ENCODE measurements at places on chromosomes 16 and 17.
A peak's percentile ranks its signal among the peaks of the same experiment; 100 is the strongest.

GRCh38 chr17:3658784-3659449 lies 9.5 kb downstream of the TAX1BP3 start:
- DNase-seq, result no peak

DNA sequence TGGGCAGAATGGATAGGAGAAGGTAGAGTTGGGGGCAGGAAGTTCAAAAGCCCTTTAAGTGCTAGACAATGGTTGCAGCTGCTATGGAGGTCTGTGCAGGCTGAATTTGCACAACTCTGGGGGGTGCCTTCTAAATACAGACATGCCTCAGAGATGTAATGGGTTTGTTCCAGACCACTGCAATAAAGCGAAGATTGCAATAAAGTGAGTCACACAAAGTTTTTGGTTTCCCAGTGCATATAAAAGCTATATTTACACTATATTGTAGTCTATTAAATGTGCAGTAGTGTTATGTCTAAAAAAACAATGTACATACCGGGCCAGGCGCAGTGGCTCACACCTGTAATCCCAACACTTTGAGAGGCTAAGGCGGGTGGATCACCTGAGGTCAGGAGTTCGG lies 60.5 kb upstream of the MYOCD start:
- DNase-seq, result no peak

DNA sequence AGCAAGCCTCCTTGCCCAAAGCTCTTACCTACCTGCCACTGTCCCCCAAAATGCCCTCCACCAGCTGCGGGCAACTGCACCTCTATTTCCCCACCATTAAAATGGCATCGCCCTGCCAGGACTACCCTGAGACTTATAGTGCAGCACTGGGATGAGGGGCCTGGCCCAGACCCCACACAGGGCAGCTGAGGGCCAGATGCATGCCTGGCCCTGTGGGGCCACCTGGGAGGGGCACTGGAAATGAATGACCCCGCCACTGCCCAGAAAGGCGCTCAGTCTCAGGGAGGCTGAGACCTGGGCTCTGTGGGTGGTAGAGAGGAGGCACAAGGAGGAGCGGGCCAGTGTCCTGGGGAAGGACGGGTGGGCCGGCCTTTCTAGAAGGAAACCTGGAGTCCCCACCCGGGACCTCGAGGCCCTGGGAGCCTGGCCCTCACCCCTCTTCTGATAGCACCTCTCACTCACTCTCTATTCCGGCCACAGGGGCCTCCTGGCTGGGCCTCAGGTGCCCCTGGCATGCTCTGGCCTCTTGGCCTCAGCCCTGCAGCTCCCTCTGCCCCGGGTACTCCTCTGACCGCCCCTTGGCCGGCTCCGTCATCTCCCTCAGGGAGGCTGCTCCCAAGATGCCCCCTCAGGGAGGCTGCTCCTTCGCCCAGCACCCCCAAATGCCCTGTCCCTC lies 26.9 kb downstream of the KATNB1 start:
- DNase-seq, result no peak

- DNase-seq, result peak; percentile 52
Observed at GRCh38 chr17:18037486-18037885, 1.5 kb downstream of the ATPAF2 start.

DNA sequence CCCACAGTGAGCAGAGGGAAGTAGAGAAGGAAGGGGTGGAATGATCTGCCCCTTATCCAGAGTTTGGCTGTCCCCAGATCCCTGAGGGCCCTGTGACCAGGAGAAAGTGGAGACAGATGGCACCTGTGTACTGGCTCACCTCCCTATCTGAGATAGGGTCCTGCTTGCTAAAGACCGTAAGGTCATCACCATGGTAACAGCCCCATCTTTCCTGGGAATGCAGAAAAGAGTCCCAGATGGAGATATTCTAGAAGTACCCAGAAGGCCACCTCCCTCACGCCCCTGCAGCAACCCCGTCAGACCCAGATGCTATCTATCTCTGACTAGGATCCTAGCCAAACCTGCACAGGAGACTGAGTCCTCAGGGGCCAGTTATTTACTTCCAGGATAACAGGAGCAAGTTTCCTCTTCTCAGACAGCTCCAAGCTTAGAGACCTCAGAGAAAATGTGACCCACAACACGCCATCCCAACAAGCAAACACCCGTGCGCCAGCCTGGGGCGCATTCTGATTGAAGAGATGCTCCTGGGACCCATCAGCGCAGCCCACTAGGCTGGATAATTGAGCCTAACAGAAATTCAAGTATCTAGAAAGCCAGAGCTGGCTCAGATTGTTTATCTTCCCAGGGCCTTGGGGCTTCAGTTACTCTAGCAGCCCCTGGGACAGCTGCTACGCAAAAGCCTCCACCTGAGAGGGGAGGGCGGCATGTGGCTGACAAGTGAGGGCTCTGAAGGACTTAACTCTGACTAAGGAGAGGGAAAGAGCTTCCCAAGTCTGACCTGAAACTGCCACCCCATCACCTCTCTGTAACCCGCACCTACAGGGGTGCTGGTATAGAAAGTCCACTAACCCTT lies 1.9 kb downstream of the ORMDL3 start:
- DNase-seq, result no peak

DNA sequence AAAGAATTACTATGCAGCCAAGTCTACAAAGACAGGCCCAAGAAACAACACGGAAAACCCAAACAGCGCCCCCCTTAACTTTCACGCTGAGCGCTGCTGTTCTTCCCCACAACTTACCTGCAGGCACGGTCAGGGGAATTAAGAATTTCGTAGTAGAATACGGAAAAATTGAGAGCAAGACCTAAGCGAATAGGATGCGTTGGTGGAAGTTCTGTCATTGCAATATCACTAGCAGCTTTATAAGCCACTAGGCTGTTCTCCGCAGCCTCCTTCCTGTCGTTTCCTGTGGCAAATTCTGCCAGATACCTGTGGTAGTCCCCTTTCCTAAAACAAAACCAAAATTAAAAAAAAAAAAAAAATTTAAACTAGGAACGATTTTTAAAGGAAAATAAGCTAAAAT lies 39.0 kb downstream of the YWHAE start:
- no peak for DNase-seq

DNA sequence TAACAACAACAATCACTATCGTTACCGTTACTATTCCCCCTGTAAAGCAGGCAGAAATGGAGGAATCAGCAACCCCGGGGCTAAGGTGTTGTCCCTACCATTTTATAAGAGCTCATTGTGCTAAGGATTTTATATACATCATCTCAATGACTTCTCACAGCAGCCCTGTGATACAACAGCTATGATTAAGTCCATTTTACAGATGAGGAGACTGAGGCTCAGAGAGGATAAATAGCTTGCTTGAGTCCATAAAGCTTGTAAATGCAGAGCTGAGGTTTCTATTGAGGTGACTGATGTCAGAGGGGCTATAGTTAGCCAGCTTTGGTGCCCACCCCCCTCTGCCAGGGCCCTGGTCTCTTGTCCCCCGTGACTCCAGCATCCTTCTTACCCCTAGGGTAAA lies 16.7 kb upstream of the PDK2 start:
- DNase-seq, result no peak

GRCh38 chr16:10493276-10493675 lies 87.1 kb downstream of the EMP2 start:
- no peak for DNase-seq

GRCh38 chr17:2034157-2034556 lies 4.2 kb downstream of the DPH1 start:
- DNase-seq, result no peak

Data from GF-D8 (cell line).